HAP-1 (cell line): ENCODE measurements at places on chromosomes 6 and 20.

- DNase-seq: peak; percentile 11
Observed at GRCh38 chr6:96841345-96841744, 4.1 kb upstream of the GPR63 start.

- no peak for DNase-seq
Observed at GRCh38 chr6:149727793-149728498, 10.0 kb upstream of the LATS1 start.

DNA sequence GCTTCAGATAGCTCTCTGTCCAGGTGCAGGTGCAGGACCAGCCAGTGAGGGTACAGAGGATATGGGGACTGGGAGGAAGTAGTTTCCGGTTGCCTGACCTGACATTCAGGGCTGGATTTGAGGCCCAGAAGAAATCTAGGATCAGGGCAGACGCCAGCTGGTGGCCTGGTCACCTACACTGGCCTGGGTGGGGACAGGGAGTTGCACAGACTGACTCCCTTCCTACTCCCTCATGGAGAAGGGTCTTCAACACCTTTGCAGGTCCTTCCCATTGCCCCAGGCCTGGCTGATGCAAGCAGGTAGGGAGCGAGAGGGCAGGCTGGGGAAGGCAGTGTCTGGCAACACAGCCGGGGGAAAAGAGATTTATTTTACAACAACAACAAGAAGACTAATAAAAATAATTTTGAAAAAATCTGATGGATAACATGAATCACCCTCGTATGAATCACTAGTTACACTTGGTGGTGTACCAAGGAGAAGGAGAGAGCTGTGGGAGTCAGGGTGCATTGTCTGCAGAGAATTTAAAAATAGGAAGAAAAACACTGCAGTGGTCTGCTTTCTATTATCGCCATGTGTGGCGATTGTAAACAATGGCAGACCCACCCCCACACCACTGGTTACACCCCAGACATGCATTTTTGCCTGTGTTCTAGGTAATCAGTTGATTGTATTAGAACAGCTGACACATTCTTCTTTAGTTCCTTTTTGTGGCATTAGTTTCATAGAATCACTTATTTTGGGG is 62.3 kb upstream of the SNX9 start:
- DNase-seq: no peak

- DNase-seq: peak; percentile 76
Observed at GRCh38 chr6:17393892-17394631, 667 bp downstream of the CAP2 start.

GRCh38 chr20:7155282-7155681 is 387.8 kb downstream of the BMP2 start:
- no peak for DNase-seq

GRCh38 chr6:167839343-167839742 is 12.6 kb downstream of the AFDN start:
- no peak for DNase-seq

DNA sequence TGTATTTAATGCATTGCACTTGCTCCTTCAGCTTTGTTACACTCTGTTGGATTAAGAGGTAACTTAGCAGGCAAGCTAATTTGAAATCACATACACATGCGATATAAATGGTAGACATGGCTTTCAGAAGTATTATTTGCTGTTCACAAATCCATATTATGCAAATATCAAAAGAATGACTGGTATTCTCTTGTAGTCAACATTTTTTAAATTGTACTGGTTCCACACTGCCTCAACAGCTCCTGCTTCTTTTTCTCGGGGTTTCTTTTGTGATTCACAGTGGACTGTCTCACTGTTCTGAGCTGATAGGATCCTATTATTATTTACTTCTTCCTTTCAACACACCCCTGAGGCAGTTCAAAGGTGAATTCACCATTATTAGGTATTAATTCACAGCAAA is 927.4 kb downstream of the KIF16B start:
- DNase-seq: peak; percentile 7

- peak; percentile 45 for DNase-seq
Observed at GRCh38 chr6:131807644-131808459, at the start of gene ENPP1. TSS of gene ENPP1 (plus strand) at chr6:131808020. CDS start at chr6:131808036, 16 bp downstream.

GRCh38 chr6:33609528-33609927 is 11.6 kb upstream of the ITPR3 start:
- DNase-seq: no peak

- DNase-seq: no peak
Observed at GRCh38 chr6:106450653-106451052, 90.1 kb downstream of the CRYBG1 start.

- no peak for DNase-seq
Observed at GRCh38 chr6:88263591-88263990, 97.4 kb upstream of the CNR1 start.

DNA sequence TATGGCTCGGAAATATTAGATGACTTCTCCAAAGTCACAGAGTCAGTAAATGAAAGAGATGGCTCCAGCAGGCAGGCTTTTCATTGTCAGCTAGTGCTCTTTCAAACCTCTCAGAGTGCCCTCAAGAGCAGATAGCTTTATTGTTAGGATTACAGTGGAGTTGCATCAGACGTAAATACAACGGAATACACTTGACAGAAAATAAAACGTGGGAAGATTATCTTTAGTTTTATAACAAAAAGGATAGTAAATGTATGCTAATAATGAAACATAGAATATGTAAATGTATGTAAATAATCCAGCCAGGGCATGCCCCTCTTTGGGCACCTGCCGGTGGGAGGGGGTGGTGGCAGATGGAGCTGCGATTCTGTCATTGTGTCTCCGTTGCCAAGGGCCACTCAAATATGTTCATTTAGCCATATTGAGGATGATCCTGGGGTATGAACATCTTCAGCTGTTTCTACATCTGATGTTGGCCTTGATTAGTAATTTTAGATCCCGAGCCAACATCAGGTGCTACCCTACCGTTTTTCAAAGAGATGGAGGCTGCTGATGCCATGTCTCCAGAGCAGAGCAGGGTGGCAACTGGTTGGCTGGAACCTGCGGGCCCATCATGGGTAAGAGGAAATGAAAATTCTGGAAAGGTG is 358.3 kb upstream of the SULF2 start:
- DNase-seq: no peak

- no peak for DNase-seq
Observed at GRCh38 chr6:13292774-13293173, 35.6 kb downstream of the TBC1D7 start.

DNA sequence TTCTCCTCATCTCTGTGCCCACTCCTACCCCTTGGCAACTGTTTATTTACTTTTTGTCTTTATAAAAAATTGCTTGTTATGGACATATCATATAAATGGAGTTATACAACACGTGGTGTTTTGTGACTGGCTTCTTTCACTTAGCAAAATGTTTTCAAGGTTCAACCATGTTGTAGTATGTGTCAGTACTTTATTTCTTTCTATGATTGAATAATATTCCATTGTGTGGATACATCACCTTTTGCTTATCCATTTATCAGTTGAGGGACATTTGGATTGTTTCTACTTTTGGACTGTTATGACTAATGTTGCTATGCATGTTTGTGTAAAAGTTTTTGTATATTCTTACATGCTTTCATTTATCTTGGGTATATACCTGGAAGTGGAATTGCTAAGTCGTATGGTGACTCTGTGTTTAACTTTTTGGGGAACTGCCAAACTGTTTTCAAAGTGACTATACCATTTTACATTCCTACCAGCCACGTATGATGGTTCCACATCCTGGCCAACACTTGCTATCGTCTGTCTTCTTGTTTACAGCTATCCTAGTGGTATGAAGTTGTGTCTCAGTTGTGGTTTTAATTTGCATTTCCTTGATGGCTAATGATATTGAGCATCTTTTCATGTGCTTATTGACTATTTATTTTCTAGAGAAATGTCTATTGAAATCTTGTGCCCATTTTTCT is 84.4 kb downstream of the SLX4IP start:
- no peak for DNase-seq

DNA sequence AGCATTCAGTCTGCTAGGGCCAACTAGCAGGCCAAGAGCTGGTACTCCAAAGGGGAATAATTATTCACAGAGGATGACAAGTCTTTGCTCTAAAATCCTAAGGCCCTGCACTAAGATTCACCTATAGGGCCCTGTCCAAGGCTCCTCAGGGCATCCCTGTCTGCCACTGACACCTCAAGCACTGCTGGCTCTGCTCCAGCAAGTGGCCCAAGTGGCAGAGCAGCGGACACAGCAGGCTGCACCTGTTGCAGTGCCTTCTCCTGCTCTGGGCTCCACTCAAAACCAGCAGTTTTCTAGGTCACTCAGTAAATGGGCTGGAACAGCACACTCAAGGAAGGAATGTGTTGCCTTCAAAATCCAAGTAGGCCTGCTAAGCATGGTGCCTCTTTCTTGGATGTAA is 36.4 kb upstream of the SMOC2 start:
- no peak for DNase-seq

GRCh38 chr20:48523191-48523995 is 304.4 kb downstream of the PREX1 start:
- peak; percentile 50 for DNase-seq

- no peak for DNase-seq
Observed at GRCh38 chr20:60206259-60206658, 248.0 kb downstream of the CDH26 start.

- DNase-seq: no peak
Observed at GRCh38 chr20:51163996-51164600, 141.2 kb upstream of the KCNG1 start.

DNA sequence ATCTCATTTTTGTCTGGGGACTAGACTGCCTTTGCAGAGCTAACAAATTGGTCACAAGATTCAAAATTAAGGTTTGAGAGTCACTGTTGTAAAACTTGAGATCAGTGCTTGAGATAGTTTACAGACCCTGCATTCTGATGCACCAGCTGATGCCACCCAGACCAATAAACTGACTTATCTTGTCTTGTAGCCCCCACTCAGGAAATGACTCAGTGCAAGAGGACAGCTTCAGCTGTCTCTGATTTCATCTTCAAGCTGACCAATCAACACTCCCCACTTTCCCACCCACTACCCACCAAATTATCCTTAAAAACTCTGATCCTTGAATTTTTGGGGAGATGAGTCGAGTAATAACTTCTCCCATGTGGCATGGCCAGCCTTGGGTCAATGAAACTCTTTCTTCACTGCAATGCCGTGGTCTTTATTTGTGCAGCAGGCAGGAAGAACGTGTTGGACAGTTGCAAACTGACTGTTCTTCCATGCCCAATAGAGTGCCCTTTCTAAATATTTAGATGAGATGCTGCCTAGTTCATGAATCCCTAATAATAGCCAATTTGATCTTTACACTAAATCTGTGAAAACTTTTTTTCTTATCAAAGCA is 48.3 kb upstream of the PROKR2 start:
- DNase-seq: no peak

GRCh38 chr6:56851541-56852259 is 103.2 kb upstream of the BEND6 start:
- peak; percentile 81 for DNase-seq
